CD4-positive, CD25-positive, alpha-beta regulatory T cell (primary cell): ENCODE measurements at places on chromosomes 2 and 18.
A peak's percentile ranks its signal among the peaks of the same experiment; 100 is the strongest.

DNA sequence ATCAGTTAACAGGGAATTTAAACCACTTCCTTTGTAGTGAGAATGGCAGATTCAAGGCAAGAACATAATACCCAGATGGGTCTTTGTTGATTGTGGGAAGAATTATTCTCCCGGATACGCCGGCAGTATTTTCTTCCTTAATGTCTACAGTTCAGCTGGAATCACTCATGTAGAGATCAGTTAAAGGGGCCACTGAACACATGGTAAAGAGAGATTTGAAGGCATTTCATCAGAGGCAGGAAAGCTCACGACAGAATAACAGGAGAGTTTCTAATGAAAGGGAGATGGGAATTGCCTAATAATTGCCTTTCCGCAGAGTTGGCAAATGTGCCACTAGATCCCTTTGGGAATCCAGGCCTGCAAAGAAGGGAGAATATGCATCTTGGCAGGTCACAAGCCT, 327.7 kb upstream of the ZNF804A start:
- no peak for DNase-seq

DNA sequence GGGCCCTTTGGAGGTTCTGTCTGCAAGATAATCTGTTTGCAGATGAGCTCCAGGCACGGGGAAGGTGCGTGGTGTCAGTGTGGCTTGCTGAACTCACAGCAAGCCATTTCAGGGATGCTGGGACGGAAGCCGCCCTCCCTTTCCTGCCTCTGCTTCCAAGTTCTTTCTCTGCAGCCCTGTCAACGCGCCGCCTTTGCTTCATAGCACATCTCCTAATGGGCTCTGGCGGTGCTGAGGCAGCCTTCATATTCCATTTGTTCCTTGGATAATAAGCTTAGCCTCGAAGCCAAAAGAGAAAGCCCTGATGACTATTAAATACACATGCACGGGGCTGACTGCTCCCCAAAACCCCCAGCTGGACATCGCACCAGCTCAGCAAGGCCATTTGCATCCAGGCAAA, 81.7 kb upstream of the TAF1B start:
- DNase-seq = no peak

GRCh38 chr18:51069885-51070284, 39.9 kb downstream of the SMAD4 start:
- DNase-seq = no peak

DNA sequence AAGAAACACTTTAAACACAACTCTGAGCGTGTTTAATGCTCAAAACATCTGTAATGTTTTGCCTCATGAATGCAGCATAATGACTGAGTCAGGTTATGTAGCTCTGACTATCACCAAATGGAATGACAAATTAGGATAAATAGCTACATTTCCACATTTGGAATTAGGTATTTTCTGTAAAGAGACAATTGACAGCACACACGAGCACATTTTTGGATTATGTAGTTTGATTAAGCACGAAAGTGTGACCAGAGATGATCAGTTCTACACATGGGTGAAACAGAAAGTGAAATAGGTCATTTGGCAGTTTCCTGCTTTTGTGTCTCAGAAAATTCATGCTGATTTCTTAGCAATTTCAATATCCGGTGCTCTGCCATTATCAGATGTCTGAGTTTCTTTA, 29.0 kb downstream of the LPIN1 start:
- peak; percentile 67 for DNase-seq
